ENCODE measurements at places on chromosomes 3 and 15.
A peak's percentile ranks its signal among the peaks of the same experiment; 100 is the strongest.

GRCh38 chr3:12178091-12178820, 19.5 kb upstream of the TIMP4 start:
- no peak for DNase-seq

- DNase-seq, result no peak
Observed at GRCh38 chr3:189580190-189580589, 51.0 kb upstream of the TP63 start.

- no peak for DNase-seq
Observed at GRCh38 chr15:48806151-48806550, 4.7 kb downstream of the CEP152 start.

- no peak for DNase-seq
Observed at GRCh38 chr3:153749070-153749610, 372.1 kb upstream of the ARHGEF26 start.

DNA sequence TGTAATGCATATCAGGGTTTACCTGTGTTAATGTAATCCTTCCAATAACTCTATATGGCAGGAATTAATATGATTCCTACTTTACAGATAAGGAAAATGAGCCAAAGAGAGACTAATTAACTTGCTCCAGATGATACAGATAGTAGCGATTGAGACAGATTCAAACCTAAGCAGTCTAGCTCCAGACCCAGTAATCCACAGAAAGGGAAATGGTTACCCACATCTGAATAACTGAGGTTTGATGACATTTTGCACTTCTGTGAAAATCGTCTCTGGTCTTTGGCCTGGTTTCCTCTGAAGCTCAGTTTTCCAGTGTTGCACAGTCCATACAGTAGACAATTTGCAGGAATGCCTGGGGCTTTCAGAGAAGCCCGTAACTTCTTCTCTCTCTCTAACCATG, 177.1 kb upstream of the UMPS start:
- no peak for DNase-seq

- no peak for DNase-seq
Observed at GRCh38 chr15:72856549-72857040, 73.0 kb upstream of the ADPGK start.

GRCh38 chr3:103494011-103494410, 1059.2 kb downstream of the ZPLD1 start:
- DNase-seq, result no peak

- DNase-seq, result no peak
Observed at GRCh38 chr3:134775831-134776230, 19.2 kb upstream of the EPHB1 start.

- no peak for DNase-seq
Observed at GRCh38 chr15:75052972-75053747, 29.8 kb downstream of the PPCDC start.

- no peak for DNase-seq
Observed at GRCh38 chr15:42576776-42577175, 1.4 kb downstream of the STARD9 start.

DNA sequence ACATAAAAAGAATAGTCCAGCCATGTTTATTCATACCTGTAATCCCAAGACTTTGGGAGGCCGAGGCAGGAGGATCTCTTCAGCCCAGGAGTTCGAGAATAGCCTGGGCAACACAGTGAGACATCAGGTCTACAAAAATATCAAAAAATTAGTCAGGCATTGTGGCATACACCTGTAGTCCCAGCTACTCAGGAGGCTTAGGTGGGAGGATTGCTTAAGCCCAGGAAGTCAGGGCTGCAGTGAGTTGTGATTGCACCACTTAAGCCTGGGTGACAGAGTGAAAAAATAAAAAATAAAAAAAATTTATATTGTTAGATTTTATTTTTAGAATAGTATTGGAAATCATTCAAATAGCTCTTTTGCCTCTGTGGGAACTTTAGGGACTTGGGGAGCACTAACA, 12.8 kb upstream of the TM4SF1 start:
- no peak for DNase-seq

DNA sequence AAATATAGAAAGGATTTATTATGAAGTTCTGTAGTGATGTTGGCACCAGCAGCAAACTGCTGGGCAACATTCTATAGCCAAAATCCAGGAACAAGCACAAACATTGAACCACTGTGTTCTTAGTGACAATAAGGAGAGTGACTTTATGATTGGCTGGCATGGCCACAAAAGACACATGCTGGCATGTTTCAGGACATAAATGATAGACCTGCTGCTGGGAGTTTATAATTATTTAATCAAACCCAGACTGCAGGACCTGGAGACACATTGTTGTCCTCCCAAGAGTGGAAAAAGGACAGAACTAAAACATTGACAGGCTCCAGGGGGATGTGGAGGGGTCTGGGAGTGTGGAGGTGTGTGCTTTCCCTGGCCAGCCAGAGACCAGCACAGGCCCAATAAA, 255.3 kb upstream of the LRTM1 start:
- DNase-seq, result no peak

- no peak for DNase-seq
Observed at GRCh38 chr3:168862466-168862865, 766.7 kb upstream of the GOLIM4 start.

DNA sequence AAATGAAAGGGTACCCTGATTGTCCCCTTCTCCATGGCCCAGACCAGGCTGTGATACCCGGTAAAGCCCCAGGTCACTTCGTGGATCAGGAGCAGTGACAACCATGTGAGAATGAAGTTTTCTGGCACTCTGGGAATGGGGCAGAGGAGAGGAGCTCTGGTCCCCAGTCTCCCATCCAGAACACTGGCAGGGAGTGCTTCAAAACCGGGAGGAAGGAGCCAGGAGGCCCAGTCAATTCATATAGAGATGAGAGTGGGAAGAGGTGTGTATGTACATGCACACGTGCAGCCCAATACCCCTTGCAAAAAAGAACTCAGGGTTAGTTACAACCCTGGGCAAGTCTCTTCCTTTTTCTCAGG, 101.4 kb upstream of the TLE3 start:
- DNase-seq, result no peak

DNA sequence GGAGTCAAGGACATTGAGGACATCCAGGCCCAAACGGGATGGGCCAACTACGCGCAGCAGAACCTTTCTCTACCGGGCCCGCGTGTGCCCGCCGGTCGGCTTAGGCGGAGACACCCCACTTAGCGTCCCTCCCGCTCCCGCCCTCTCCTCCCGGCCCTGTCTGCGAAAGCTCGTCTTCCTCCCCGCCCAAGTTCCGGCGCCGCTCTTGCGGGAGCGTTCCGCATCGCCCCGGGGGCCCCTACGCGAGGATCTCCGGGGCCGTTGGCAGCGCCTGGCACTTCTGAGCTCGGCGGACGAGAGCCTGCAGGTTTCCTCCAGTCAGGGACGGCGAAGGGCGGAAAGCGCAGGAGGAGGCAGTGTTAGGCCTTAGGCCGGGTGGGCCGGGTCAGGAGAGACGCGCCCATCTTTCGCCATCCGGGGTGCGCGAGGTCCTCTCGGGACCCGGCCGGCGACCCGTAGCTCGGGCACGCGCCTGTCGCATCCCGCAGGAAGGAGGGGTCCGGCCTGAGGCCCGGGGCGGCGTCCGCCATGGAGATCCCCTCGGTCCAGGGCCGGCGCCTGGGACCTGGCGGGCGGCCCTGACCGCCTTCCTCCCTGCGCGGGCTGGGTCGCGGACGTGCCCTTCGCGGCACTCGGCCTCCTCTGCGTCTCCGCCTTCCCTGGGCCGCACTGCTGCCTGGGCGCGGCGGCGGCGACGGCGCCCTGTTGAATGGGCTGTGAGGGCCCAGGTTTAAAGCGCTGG, at the start of gene FEM1B:
Gene FEM1B (plus strand): TSS at position 143 of the 742 bp plus-strand sequence. CDS start 673 bp downstream, outside the sequence.
- DNase-seq, result peak; percentile 74

GRCh38 chr15:47721676-47722075, 4.4 kb downstream of the SEMA6D start:
- no peak for DNase-seq

All from stimulated activated CD8-positive, alpha-beta memory T cell treated with anti-CD3 and anti-CD28 coated beads, Interleukin-7, amount 100 ng/mL, for 1 hour (primary cell).